ENCODE measurements at places on chromosomes 2 and 18.

- DNase-seq, result no peak
Measured at GRCh38 chr18:46334868-46335281, 230.7 kb downstream of the HAUS1 start.

- DNase-seq, result no peak
Measured at GRCh38 chr18:37447962-37448888, 117.4 kb downstream of the CELF4 start.

DNA sequence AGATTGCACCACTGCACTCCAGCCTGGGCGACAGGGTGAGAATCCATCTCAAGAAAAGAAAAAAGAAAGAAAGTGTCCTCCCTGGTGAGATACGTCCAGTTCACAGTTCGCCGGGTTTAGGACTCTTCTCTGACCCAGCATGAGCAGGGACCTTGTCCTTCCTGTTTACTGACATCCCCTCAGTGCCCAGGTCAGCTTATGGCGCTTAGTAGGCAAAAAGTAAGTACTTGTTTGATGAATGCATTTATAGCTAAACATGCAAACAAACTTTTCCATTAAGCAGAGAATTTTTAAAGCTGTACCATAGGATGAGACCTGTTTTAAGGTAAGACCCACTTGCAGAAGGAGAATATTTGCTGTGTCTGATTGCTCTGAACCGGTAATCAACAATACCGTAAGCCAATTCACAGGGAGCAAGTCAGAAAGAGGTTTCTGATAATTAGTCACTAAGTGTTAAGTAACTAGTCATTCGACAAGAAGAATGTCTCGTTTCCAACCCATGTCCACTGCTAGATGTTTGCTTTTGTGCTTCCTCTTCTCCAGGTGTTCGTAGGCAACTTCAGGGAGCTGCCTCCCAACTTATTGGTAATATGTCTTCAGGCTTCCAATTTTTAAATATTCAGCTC, 40.0 kb downstream of the MOGAT1 start:
- no peak for DNase-seq

DNA sequence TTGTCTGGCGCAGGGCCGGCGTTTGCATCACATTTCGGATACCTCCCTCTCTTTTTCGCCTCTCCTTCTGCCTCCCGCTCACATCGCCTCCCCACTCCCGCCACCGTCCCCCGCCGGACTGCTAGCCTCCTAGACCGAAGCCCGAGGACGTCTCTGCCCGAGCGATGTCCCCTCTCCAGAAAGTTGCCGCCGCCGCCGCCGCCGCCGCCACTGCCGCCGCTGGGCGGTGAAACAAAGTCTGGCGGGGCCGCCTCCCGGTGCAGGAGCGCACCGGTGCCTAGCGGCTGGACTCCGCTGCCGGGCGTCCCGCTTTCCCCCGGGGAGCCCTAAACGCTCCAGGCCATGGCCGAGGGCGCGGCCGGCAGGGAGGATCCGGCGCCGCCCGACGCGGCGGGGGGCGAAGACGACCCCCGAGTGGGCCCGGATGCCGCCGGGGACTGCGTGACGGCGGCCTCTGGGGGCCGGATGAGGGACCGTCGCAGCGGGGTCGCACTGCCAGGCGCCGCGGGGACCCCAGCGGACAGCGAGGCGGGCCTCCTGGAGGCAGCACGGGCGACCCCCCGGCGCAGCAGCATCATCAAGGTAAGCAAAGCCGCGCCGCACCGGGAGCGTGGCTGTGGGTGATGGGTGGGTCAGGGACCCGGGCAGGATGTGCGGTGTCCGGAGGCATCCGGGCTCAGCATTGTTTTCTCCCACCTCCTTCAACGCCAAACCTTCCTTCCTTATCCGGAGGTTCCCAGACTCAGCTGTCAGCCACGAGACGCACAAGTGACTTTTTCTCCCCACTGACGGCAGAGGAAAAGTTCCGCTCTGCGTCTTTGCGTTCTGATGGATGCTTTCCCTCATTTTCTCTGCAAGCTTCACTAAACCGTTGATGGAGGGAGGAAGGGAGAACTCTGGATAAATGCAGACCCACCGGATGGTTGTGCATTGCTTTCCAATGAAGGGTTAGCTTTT, 643 bp downstream of the PLCL1 start:
- no peak for DNase-seq

- DNase-seq, result no peak
Measured at GRCh38 chr2:231370749-231371429, 24.6 kb upstream of the B3GNT7 start.

DNA sequence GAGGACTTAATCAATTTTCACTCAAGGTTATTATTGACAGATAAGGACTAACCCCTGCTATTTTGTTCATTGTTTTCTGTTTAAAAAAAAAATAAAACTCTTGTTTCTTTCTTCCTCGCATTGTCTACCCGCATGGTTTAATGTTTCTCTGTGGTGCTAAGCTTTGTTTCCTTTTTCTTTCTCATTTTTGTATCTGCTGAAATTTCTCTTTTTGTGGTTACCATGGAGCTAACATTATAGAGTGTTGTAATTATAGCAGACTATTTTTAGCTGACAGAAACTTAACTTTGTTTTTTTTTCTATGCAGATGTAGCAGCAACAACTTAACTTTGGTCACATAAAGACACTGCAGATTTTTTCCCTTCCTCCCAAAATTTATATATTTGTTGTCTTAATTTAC, 43.1 kb upstream of the CHN1 start:
- no peak for DNase-seq

DNA sequence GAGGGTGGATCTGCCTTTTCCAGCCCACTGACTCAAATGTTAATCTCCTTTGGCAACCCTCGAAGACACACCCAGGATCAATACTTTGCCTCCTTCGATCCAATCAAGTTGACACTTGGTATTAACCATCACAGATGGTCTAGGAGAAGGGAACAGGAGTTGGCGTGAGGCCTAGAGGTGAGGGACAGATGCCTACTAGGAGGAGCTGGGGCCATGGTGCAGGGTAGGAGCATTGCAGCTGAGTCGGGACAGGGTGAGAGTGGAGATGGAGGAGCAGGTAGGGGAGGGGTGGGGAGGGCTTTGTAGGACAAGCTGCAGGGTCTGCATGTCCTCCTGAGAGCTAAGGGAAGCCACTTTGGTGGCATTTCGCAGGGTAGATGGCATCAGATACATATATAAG, 140.0 kb downstream of the VAPA start:
- DNase-seq, result no peak

- no peak for DNase-seq
Measured at GRCh38 chr2:174169372-174169771, 79.0 kb downstream of the OLA1 start.

GRCh38 chr2:118190474-118190873, 102.2 kb downstream of the INSIG2 start:
- peak; percentile 4 for DNase-seq

DNA sequence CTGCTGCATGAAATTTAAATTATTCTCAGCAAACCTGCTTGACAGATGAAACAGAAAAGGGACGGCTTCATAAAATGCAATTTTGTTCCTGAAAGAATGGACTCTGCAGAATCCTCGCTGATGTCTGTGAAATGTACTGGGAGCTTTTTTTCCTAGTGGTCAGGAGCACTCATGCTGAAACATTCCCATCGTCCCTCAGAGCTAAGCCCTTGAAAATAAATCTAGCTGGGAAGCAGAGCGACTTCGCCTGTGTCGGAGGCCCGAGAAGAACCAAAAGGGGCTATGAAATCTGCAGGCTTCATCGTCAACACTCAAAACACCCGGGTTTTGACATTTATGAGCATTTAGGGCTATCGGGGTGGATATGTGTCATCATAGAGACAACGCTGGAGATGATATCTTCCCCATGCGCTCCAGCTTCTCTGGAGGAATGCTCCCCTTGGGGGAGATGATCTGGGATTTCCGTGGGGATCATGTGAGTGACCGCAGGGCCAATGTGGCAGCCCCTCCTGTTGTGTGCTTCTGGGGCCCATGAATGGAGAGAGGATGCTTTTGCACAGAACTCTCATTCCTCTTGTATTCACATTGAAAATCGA, 182.3 kb downstream of the KLHL29 start:
- DNase-seq, result no peak

DNA sequence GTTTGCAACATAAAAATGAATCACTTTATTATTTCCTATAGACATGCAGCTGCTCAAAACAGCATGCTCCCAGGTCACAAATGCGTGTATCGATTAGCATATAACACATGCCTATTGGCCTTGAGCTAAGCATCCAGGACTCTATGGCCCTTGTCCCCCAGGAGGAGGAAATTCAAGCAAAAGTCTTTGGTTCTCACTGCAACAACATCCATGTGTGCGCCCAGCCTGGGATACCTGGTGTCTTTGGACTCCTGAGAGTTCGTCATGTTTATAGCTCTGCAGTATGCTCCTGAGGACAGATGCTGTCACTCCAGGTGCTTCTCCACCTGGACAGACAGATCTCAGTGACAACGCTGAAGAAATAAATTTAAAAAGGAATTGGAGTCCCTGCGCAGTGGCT, 284.6 kb downstream of the PHLPP1 start:
- DNase-seq, result no peak

DNA sequence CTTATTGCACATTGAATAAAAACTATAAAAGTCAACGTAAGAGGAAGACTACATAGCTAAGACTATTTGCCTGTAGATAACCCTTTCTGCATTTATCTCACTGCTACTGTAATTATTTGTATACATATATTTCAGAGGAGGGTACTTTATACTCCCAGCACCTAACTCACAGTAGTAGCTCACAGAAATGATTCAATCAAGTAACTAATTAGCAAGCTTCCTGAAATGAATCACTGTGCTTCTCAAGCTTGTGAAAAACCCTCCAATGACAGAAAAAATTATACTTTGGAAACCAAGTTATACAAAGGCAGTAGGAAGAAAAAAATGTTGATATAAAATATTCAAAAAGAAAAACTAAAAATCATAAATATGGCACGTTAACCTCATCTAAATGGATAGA, 124.9 kb downstream of the NBAS start:
- DNase-seq, result no peak

DNA sequence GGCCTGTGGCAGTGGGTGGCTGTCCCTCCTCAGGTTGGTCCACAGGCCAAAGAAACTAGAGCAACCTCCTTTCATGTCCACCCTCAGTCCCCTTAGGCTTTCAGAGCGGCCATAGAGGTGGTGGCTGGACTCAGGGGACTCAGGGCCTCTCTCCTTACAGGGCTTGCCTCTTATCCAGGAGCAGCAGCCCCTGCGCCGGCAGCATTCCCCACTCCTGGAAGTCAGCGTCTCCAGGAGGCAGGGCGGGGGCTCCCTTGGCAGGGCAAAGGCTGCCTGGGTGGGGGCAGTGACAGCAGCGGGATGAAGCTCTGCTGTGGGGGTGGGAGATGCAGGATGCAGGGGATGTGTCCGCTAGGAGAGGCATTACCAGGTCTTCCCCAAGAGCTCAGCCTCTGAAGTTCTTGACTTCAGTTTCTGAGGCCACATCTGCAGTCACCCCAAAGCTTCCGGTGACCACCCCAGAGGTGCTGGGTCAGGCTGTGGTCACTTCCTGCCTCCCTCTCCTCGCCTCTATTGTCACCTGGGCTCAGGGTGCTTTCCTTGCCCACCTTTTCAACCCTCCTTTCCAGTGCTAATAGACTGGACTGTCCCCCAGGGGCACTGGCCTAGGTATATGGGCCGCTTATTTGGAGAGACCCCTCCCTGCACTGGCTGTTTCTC, 8.6 kb upstream of the GPR55 start:
- DNase-seq, result no peak

DNA sequence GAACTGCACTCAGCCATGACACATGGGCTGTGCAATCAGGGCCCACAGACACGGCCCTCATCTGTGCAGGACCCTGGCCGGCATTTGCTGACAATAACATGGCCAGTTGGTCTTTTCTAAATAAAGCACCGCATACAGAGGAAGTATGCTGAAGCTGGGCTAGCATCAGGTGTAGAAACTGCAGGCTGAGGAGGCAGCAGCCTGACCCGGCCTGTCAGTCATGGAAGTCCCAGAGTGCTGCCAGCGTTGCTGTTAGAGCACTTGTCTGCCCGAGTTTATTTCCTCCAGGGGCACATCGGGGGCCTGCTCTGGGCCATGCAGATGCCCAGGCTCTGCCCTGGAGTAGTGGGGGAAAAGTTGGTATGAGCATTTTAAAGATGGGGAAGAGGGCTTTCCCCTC, 4.1 kb upstream of the PTPN18 start:
- DNase-seq, result no peak
